ENCODE measurements at places on chromosomes 16 and 17. TPM values are rescaled to one million over a fixed set of nuclear protein-coding genes. Genes with fewer than 3 reads are reported as not detected.

TLCD3B gene
- 0.24 TPM for polyA plus RNA-seq

RAB40C gene
- 7.7 TPM for polyA plus RNA-seq

ZNF18 gene
- 2.8 TPM for polyA plus RNA-seq

ESRP2 gene
- polyA plus RNA-seq, result 32.4 TPM

LDHD gene
- polyA plus RNA-seq, result 12.1 TPM

TTLL6 gene
- polyA plus RNA-seq, result 0.25 TPM

MYOCD gene
- polyA plus RNA-seq, result not detected

SCGB1C2 gene
- polyA plus RNA-seq, result not detected

LRRC75A gene
- polyA plus RNA-seq, result 0.03 TPM

SNN gene
- polyA plus RNA-seq, result 5.6 TPM

KRTAP2-1 gene
- not detected for polyA plus RNA-seq

SLC47A1 gene
- polyA plus RNA-seq, result 42.1 TPM

IL34 gene
- 1.3 TPM for polyA plus RNA-seq

BRIP1 gene
- 2.2 TPM for polyA plus RNA-seq

TEKT5 gene
- 0.25 TPM for polyA plus RNA-seq

DCAF7 gene
- polyA plus RNA-seq, result 73.4 TPM

GRCh38 chr17:67200727-67201301 is 44.2 kb downstream of the HELZ start:
- peak; percentile 53 for DNase-seq

GRCh38 chr17:79796444-79796762 is 474 bp downstream of the CBX8 start:
- no peak for DNase-seq

- peak; percentile 35 for DNase-seq
These were observed 11.4 kb downstream of the SLC7A6 start for GRCh38 chr16:68275611-68276191.

- no peak for DNase-seq
These were observed 817 bp downstream of the ITGB4 start for GRCh38 chr17:75722076-75722475.

DNA sequence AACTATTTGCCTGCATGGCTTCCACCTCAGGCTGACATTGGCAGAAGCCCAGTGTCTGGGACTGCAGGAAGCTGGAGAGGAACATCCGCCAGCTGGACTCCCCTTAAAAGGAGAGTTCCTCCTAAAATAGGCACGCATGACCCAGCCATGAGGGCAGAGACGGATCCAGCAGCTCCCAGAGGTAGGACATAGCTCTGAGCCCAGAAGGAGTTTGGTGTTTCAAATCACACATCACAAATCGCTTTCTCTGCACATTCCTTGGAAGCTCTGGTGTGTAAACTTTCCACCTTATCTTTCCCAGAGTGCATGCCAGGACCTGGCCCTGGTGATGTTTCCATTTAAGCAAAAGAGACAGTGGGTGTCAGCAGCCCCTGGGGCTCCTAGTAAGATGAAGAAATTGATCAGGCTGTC is 231.1 kb upstream of the CDH5 start:
- DNase-seq, result no peak

- DNase-seq, result peak; percentile 32
These were observed 25.0 kb downstream of the PPL start for GRCh38 chr16:4911970-4912386.

DNA sequence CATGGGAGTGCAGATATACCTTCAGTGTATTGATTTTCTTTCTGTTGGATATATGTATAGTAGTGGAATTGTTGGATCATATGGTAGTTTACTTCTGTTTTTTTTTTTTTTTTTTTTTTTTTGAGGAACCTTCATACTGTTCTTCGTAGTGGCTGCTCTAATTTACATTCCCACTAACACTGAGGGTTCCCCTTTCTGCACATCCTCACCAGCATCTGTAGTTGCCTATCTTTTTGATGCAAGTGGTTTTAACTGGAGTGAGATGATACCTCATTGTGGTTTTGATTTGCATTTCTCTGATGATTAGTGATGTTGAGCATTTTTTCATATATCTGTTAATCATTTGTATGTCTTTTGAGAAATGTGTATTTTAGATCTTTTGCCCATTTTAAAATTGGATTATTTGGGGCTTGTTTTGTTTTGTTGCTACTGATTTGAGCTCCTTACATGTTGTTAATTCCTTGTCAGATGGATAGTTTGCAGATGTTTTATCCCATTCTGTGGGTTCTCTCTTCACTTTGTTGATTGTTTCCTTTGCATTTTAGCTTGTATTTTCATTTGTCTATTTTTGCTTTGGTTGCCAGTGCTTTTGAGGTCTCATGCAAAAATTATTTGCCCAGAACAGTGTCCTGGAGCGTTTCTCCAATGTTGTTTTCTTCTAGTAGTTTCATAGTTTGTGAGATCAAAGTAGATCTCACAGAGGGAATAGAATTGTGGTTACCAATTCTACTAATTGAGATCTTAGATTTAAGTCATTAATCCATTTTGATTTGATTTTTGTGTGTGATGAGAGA is 25.0 kb upstream of the BCAS3 start:
- no peak for DNase-seq

DNA sequence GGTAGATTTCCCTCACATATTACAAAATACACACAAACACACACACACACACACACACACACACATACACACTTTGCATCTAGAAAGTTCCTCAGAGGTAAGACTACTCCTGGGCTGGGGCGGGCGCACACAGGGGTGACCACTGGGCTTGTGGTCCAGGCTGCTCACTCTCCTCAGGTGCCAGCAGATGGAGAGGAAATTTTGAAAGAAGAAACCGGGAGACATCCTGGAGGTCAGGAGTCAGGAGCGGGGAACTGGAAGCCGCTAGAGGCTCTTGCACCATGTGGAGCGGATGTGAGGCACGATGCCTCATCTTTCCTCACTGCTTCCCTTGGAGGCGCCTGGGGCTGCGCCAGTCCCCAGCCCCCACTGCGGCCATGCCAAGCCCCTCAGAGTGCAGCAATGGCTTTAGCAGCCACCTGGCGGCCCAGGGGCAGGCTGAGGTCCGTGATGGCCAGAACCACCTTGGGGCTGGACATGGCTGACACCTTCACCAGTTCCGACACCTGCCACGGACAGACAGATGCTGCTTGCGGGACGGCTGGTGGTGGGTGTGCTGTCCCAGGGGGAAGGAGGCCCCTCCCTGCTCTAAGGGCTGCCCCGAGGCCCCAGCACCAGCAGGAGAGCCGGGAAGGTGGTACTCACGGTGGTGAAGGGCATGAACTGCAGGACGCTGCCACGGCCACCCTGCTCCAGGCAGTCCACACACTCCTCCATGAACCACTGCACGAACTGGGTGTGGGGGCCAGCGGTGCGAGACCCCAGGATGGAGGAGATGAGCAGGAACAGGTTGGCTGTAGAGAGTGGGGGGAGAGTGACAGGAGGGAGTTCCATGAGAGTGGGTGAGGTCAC is 4.1 kb downstream of the CSF3 start:
- DNase-seq, result no peak

GRCh38 chr17:11391134-11391533 is 150.1 kb downstream of the SHISA6 start:
- DNase-seq, result peak; percentile 3

- no peak for DNase-seq
These were observed 48.5 kb downstream of the B9D1 start for GRCh38 chr17:19313746-19314651.

DNA sequence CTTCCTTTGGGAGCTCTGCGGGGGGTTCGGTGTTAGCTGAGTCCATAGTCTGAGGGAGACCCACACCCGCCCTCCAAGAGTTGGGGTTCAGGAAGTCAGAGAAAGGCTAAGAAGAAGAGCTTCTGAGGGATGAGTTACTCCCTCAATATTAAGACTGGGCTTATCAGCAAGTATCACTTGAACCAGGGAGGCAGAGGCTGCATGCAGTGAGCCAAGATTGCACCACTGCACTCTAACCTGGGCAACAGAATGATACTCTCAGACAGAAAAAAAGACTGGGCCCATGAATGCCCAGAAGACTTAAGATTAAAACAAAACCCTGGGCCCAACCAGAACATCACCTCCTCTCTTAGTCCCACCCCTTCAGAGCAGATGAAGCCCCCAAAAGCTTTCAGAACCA is 6.0 kb downstream of the NKIRAS2 start:
- DNase-seq, result no peak

GRCh38 chr17:35023538-35023937 is 40.0 kb downstream of the RFFL start:
- DNase-seq, result no peak

DNA sequence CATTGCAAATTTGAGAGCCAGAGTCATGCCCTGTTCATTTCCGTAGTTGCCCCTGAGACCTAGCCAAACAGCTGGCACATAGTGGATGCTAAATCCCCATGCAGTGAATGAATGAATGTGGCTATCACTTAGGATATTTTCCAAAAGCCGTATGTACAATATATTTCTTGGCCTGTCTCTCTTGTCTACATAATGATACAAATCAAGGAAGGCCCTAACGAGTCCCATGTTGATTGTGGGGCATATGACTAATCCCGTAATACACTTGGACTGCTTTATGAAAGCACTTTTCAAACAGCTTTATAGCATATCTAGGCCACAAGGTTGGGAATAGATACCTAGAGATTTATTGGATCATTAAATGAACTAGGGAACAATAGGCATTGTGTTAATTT is 478.0 kb downstream of the SLC39A11 start:
- DNase-seq, result no peak

DNA sequence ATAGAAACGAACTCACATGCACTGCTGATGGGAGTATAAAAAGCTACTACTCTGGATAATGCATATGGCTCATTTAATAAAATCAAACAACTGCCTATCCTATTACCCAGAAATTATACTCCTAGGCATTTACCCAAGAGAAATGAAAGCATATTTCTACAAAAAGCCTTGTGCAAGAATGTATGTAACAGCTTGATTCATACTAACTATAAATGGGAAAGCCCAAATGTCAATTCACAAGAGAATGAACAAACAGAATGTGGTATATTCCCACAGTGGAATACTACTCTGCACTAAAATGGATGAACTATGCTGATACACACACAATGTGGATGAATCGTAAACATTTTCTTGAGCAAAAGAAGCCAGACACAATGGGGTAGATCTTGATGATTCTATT is 38.4 kb downstream of the KIAA0753 start:
- DNase-seq, result no peak

- no peak for DNase-seq
These were observed 4.5 kb upstream of the MMP28 start for GRCh38 chr17:35799942-35800341.

GRCh38 chr17:19750020-19750572 is 2.0 kb upstream of the ALDH3A1 start:
- DNase-seq, result no peak

DNA sequence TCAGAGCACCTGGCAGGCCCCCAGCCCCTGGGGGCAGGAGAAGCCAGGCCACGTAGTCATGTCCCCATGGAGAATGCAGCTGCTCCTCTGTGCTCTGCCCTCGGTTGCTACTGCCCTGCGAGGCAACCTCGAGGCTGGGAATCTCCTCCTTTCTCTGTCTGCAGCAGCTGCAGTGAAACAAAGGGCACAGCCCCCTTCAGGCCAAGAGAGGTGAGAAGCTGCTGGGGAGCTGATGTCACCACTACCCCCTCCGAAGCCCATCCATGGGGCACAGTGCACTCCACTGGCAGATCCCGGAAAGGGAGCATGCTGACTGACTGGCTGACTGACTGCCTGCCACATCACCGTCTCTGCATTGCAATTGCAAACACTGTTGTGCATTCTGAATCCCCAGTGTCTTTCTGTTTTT is 103.7 kb downstream of the GRIN2A start:
- peak; percentile 27 for DNase-seq

DNA sequence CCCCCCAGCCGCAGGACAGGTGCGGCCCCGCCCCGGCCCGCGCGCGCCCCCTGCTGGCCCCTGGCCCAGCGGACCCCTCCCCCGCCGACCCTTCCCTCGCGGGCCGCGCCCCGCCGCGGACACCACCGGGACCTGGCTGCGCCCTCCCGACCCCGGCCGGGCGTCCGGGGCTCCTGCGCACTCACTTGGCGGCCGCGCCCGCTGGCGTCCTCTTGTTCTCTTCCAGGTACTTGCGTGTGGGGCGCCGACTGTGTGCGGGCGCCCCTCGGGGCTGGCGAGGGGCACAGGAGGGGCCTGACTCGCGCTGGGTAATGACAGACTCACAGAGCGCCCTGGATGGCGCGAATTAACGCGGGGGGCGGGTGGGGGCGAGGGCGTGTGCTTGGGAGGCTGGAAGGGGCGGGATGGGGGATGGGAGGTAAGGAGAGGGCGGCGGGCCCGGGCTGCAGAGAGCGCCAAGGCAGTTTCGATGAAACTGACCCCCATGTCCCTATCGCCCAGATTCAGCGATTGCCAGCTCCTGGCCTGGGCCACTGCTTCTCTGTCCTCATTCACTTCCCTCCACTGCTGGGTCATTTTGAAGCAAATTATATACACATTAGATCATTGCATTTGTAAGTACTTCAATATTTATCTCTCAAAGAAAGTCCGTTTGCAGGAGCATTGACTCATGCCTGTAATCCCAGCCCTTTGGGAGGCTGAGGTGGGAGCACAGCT is 445 bp upstream of the DBNDD1 start:
- DNase-seq, result peak; percentile 67

DNA sequence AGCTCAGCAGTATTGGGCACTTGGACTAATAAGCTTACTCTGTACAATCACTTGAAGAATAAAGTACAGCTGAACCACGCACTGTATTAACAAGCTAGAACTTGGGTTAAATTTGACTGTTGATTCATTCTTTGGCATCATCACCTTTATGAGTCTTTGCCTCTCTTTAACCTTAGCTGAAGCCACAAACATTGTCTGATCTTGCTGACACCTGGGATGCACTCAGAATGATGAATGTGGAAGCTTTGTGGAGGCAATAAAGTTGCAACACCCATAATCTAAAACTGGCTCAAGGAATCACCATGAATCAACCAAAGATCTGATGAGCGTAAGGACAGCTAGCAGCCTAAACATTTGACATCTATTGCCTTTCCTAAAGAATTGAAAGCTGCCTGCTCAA is 590.6 kb upstream of the SOX9 start:
- DNase-seq, result no peak

DNA sequence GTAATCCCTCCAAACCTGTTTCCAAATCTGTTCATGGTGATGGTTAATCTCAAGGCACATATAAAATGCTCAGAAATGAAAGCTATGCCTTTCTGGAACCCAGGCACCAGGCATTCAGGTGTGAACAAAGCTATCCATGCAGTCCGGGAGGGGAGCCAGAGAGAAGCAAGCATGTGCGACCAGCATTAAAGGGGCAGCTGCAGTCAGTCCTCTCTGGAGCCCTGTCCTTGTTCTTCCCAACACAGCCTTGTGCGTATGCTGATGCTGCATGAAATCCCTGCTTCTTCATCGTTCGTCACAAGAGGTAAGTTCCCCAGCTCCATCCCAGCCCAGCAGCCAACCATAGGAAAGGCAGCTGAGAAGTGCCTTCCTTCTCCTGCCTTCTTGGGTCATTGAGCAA is 148.7 kb downstream of the GRIN2A start:
- DNase-seq, result no peak
